Spinal cord (tissue), 10 donors: ENCODE measurements at places on chromosomes 11 and 22. TPM values are rescaled to one million over a fixed set of nuclear protein-coding genes. Genes with fewer than 3 reads are reported as not detected.

- no peaks in the 10 kb centered on the region for H3K4me1 ChIP-seq
- H3K36me3 ChIP-seq, result no peaks in the 10 kb centered on the region
- H3K27me3 ChIP-seq, result peaks cover 2% of the 10 kb centered on the region
- H3K27ac ChIP-seq, result no peak overlapping the region
- no peak for DNase-seq
- H3K4me3 ChIP-seq, result no peak overlapping the region
These were observed 24.9 kb downstream of the CTSC start for GRCh38 chr11:88312628-88313027.

OR5D14 gene
- polyA plus RNA-seq, result not detected

DNA sequence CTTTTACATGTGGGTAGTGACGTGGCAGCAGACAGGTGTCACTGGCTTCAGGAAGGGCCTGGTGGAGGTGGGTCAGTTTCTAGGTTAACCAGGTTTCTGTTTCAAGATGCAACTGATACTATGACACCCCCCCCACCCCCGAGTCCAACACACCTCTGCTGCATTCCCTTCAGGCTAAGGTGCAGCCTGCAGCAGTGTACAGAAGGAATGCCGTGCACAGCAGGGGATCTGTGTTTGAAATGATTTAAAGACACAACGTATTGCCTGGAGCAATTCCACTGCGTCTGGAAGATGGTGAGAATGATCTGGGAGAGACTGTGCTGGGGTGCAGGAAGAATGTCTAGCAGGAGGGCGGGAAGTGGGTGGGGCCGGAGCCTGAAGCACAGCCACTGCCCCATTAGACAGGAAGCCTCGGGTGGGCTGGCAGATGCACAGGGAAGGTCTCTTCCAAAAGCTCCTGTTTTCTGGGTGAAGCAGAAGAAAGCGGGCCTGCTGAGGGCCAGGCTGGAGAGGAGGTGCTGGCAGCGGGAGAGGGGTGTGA is 11.9 kb upstream of the TESMIN start:
- H3K27me3 ChIP-seq, result no peaks in the 10 kb centered on the region
- H3K36me3 ChIP-seq, result peaks cover 28% of the 10 kb centered on the region
- H3K27ac ChIP-seq, result no peak overlapping the region
- H3K4me3 ChIP-seq, result no peak overlapping the region
- DNase-seq, result no peak
- no peaks in the 10 kb centered on the region for H3K4me1 ChIP-seq

LRP4 gene
- polyA plus RNA-seq, result 72.9 TPM

DNA sequence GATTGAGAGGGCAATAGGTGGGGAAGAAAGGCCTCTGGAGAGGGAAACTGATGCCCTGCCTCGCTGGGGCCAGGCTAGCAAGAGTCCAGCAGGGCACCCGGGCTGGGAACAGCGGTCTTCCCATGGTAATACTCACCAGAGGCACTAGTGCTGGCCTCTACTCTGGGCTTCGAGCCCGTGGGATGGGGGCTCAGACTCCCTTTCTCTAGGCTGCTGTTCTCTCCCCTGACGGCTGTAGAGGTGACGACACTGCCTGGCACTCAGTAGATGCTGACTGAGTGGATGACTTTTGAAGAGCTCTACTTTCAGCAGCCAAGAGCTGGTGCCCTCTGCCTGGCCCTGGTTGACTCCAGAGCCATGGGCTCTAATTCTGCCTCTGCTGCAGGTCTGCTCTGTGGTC is 818 bp upstream of the C1QTNF4 start:
- no peak overlapping the region for H3K4me3 ChIP-seq
- peaks cover 2% of the 10 kb centered on the region for H3K27me3 ChIP-seq
- DNase-seq, result no peak
- peaks cover 7% of the 10 kb centered on the region for H3K36me3 ChIP-seq
- H3K27ac ChIP-seq, result no peak overlapping the region
- peaks cover 37% of the 10 kb centered on the region for H3K4me1 ChIP-seq

- no peaks in the 10 kb centered on the region for H3K27me3 ChIP-seq
- no peak for DNase-seq
- H3K4me3 ChIP-seq, result no peak overlapping the region
- no peaks in the 10 kb centered on the region for H3K4me1 ChIP-seq
- no peaks in the 10 kb centered on the region for H3K36me3 ChIP-seq
These were observed 20.6 kb downstream of the BCO2 start for GRCh38 chr11:112195951-112196351.

DNA sequence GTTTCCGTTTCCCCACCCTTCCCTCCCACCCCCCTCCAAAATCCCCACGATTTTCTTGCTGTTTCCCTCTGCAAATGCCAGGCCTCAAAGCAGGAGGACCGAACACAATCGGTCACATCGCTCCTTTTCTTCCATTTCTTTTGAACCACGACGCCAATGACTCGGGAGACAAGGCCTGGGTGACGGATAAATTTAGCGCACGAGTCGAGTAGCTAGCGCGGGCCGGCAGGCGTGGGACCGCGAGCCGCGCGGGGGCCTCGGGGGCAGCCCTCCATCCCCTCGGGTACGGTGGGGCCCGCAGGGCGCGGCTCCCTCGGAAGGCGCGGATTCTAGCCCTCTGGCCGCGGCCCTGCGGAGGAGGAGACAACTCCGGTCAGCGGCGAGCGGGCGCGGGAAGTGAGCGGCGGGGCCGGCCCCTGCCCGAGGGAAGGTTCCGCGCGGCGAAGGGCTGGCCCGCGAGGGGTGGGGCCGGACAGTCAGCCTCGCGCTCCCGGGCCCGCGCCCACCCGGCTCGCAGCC is 414 bp downstream of the JOSD1 start:
- peaks cover 23% of the 10 kb centered on the region for H3K4me1 ChIP-seq
- no peaks in the 10 kb centered on the region for H3K36me3 ChIP-seq
- H3K4me3 ChIP-seq, result peak overlapping the region; percentile 81
- peak overlapping the region; percentile 73 for H3K27ac ChIP-seq
- DNase-seq, result peak; percentile 6

GRCh38 chr11:121448431-121448941 is 3.6 kb upstream of the SORL1 start:
- no peak overlapping the region for H3K4me3 ChIP-seq
- no peaks in the 10 kb centered on the region for H3K36me3 ChIP-seq
- H3K27ac ChIP-seq, result no peak overlapping the region
- peaks cover 11% of the 10 kb centered on the region for H3K4me1 ChIP-seq
- no peak for DNase-seq

- H3K27me3 ChIP-seq, result peaks cover 6% of the 10 kb centered on the region
- H3K4me3 ChIP-seq, result no peak overlapping the region
- DNase-seq, result no peak
- H3K4me1 ChIP-seq, result peaks cover 16% of the 10 kb centered on the region
- no peak overlapping the region for H3K27ac ChIP-seq
These were observed 1.6 kb downstream of the RAC2 start for GRCh38 chr22:37242395-37242918.

DNA sequence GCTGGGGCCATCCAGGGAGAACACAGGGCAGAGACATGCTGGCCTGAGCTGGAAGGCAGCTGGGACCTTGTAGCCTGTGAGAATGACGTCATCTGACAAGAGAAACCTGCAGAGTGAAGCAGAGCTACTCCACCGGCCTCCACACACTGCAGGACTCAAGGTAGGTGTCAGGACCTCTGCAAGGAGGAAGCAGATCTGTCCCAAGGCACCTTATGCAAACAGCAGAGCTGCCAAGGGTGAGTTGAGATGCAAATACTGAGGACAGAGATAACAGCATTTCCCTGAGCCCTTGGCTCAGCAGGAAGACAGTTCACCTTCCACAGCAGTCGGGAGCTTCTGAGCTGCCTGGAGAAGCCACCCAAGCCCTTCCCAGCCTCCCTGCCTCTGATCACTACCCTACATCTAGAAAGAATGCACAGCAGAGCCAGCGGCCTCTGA is 51.9 kb upstream of the IGSF9B start:
- peaks cover 12% of the 10 kb centered on the region for H3K4me1 ChIP-seq
- no peak overlapping the region for H3K4me3 ChIP-seq
- no peak overlapping the region for H3K27ac ChIP-seq
- H3K27me3 ChIP-seq, result no peaks in the 10 kb centered on the region
- no peaks in the 10 kb centered on the region for H3K36me3 ChIP-seq

DNA sequence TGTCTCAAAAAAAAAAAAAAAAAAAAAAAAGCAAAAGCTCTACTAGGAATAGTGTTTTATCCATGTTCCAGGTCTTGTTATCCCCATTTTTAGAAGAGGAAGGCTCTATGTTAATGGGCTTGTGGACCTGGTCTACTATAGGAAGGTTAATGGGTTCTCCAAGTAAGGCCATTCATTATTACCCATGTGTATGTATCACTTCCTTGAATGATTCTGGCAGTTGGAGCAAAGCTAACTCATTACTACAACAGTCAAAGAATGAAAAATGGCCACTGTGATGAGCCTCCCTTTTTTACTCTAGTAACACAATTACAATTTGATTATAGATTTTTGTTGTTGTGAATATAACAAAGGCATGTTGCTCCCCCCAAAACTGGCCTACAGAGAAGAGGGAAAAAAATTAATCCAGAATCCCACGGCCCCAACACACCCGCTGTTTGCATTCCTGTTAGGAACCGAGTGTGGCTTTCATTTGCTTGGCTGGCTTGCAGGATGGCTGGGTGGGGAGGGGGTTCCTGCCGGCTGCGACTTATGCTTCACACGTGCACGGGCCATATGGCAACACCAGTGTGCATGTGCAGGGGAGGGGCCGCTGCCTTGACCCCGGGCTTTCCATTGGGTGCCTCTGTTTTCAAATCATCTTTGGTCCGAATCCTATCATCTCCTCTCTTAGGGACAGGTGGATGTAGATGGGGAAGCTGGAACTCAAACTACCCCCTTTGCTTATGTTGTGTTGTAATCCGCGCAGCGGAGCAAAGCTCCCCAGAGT is 148.8 kb downstream of the HIPK3 start:
- H3K4me3 ChIP-seq, result no peak overlapping the region
- H3K27me3 ChIP-seq, result no peaks in the 10 kb centered on the region
- no peak for DNase-seq

- H3K27ac ChIP-seq, result no peak overlapping the region
- H3K4me1 ChIP-seq, result no peaks in the 10 kb centered on the region
- no peaks in the 10 kb centered on the region for H3K27me3 ChIP-seq
- no peak for DNase-seq
These were observed 77.4 kb upstream of the OR5AK2 start for GRCh38 chr11:56911312-56911711.

DNA sequence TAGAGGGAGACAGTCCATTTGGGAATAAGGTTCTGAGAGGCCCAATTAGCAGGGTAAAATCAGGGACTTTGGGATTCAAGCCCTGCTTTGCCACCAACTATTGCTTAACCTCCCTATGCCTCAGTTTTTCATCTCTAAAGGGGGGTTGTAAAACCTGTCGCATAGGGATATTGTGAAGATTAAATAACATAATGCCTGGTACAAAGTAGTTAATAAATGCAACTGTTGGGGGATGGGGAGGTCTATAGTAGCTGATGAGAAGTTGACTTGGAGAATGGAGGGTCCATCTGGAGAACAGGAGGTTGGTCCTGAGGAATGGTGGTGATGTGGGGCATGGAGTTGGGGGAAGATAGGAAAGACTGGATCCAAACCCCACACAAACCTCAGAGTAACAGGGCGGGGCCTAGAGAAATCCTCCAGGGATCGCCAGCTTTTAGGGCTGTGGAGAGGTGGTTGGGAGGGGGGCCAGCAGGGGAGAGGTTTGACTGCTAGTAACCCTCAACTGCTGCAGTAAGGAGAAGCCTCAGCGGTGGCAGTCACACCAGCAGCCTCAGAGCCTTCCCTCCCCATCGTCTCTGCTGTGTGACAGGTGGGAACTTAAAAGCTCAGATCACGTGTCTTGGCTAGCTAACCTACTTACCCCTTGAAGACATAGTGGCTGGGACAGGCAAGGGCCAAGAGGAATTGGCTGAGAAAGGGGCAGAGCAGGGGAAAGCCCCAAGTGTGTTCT is 1.1 kb upstream of the ABCG4 start:
- no peak overlapping the region for H3K27ac ChIP-seq
- H3K4me1 ChIP-seq, result peaks cover 31% of the 10 kb centered on the region
- H3K36me3 ChIP-seq, result peaks cover 5% of the 10 kb centered on the region
- DNase-seq, result no peak
- H3K4me3 ChIP-seq, result no peak overlapping the region

MYO18B gene
- polyA plus RNA-seq, result 0.98 TPM

DNA sequence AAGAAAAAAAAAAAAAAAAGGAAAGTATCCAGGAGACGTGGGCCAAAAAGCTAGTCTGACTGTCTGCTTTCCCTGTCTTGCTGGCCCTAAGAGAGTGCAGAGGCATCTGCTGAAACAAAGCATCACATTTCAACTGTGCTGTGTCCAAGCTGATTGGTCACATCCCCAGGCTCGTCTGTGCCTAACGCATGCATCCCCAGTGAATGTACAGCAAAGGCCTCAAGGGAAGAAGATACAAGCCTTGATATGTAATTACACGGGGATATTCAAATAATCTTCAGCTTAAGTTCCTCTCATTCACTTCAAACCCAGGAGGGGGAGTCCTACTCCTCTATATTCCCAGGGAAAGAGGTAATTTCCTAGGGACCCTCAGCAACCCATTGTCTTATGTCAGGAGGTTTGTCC is 5.4 kb upstream of the SORL1 start:
- no peak overlapping the region for H3K27ac ChIP-seq
- peaks cover 5% of the 10 kb centered on the region for H3K4me1 ChIP-seq
- no peaks in the 10 kb centered on the region for H3K36me3 ChIP-seq
- no peak overlapping the region for H3K4me3 ChIP-seq

DNA sequence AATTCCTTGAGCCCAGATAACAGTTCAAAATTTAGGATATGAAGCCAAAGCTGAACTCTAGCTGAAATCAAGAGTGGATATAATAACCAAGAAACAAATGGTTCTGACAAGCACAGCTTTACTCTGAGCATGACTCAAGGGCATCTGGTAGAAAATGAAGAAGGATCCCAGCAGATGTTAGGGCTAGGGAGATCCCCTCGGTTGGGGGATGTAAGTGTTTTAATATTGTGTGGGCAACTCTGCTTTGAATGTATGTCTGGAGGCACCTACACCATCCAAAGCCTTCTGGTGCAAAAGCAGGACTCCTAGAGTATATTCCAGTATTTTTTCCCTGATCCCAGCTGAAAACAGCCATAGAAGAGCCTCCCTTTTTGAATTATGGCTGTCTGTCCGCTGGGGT is 61.7 kb downstream of the FLI1 start:
- H3K4me1 ChIP-seq, result no peaks in the 10 kb centered on the region
- H3K4me3 ChIP-seq, result no peak overlapping the region
- H3K27me3 ChIP-seq, result no peaks in the 10 kb centered on the region
- H3K36me3 ChIP-seq, result no peaks in the 10 kb centered on the region
- no peak overlapping the region for H3K27ac ChIP-seq

DNA sequence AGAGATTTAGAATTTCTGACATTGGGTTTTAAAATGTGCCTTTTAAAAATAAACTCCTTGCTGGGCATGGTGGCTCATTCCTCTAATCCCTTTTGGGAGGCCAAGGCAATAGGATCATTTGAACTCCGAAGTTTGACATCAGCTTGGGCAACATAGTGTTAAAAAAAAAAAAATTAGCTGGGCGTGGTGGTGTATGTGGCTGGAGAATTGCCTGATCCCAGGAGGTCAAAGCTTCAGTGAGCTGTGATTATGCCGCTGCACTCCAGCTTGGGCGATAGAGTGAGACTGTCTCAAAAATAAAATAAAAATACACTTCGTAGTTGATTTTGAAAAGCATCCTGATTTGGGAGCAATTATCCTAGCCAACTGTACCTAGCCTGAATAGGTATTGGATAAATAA is 3.4 kb upstream of the APLP2 start:
- H3K27ac ChIP-seq, result no peak overlapping the region
- H3K4me3 ChIP-seq, result no peak overlapping the region
- H3K36me3 ChIP-seq, result no peaks in the 10 kb centered on the region
